ENCODE measurements at places on chromosomes 11 and 22.

DNA sequence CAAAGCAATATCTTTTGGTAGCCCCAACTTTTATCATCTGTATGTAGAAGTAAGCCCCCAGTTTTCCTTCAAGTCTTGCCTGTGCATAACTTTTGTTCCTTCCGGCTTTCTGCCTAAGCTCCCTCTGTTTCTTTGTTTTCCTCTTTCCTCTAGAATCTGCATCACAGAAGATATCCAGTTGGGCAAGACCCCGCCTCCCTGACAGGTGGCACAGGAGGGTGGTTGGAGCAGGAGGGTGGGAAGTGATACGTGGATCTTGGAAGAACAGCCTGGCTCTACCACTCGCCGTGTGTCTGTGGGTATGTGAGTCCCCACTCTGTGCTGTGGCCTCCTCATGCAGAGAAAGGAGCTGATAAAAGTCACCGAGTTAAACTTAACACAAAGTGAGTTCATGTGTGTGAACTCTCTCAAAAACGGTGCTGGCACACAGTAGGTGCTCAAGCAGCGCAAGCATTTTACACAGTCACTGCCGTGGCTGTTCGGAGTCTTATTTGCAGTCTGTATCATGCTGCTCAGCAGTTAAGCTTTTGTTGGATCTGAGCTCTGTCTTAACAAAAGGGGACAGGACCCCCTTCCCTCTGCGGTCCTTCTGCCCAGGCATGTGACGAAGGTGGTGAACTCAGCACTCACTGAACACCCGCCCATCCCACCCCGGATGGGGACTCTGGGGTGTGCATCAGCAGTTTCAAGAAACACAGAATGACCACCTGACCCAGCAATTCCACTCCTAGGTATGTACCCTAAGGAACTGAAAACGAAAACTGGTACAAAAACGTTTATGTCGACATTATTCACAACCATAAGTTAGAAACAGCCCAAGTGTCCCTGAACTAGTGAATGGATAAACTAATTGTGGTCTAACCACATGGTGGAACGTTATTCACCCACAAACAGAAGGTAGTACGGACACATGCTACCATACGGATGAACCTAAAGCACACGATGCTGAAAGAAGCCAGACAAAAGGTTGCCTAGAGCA lies 249.1 kb downstream of the CTTN start:
- DNase-seq: no peak

DNA sequence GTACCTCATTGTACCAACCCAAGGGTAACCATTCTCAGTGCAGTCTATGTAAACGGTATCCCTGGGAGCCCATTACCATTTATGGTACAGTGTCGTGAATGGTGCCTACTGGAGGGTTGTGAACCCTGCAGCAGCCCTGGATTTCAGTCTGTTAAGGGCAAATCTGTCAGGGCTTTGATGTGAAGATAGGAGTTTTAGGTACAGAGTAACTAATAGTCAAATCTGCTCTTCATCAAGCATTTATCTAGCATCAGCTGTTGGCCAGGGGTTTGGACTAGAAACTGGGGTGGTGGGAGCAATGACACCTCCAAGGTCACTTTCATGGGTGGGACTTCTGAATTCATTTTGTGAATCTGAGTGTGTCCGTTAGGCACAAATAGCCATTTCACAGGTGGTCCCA lies 50.6 kb upstream of the RFPL3 start:
- DNase-seq: no peak

GRCh38 chr11:62544581-62545436 lies 1.8 kb downstream of the AHNAK start:
- DNase-seq: no peak

- DNase-seq: no peak
Measured at GRCh38 chr11:62931499-62932278, 10.5 kb upstream of the CHRM1 start.

- DNase-seq: no peak
Measured at GRCh38 chr11:57167125-57167846, 14.5 kb upstream of the LRRC55 start.

GRCh38 chr11:34416766-34417165 lies 22.0 kb upstream of the CAT start:
- no peak for DNase-seq

DNA sequence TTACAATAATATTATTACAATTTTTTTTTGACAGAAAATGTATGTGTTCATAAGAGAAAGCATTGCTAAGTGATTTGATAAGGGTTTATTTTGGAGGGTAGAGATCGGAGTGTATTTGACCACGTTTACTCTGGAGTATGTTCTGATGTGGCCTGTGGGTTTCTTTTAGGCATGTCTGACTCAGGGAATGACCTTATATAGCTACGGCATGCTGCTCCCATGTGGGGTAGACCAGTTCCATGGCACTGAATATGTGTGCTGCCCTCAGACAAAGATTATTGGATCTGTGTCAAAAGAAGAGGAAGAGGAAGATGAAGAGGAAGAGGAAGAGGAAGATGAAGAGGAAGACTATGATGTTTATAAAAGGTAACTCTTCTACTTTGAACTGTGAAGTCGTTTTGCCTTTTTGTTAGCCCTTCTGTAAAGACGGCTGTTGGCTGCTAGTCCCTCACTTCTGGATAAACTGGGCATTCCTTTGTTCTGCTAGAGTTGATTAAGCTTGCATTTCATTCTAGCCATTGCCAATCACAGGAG lies 38.1 kb upstream of the ST14 start:
- DNase-seq: no peak

DNA sequence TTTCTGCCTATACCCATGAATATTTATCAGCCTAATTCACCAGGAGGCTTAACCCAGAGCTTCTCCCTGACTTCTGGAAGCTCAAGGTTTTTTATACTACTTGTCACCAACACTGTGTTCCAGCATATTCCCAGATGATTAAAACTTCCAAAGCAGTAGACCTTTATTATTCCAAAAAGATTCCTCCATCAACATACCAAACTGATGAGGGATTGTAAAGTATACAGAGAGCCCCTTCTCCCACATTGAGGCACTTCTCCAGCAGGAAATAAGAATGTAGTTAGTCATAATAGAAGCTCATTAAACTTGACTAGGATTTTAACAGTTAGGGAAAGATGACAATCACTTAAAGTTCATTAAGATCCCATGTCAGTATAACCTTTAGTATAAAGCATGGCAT lies 51.4 kb upstream of the CEP126 start:
- no peak for DNase-seq

DNA sequence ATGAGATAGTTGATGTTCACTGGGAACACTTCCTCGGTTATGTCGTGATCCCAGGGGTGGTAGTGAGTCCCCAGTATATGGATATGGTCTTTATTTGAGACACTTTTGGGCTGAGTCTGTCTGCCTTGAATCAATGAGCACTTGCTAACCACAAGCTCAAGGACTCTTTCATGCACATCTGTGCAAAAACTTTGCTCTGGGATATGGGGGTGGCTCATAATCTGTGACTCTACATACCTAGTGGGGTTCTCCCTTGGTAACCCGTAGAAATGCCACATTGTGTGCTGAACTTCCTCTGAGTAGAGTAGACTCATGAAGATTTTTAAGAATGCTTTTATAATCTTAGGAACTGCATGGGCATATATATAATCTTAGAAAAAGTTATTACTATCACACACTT lies 69.3 kb downstream of the SWAP70 start:
- DNase-seq: no peak

DNA sequence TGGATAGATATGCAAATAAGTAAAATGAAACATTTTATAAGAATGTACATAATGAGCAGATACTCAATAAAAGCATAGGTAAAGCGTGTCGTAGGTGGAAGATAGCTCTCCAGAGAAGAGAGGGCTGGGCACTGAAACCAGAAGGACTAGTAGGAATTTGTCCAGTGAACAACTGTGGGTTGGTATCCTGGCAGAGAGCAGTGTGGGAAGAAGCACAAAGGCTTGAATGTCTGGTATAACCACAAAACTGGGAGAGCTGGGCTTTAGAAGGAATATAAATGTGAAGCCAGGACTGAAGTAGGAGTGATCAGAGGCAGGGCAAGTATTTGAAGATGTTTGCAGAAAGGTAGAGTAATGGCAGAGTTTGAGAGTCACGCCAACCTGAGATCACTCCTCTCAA lies 33.1 kb upstream of the CARD16 start:
- no peak for DNase-seq

- DNase-seq: no peak
Measured at GRCh38 chr11:34865261-34865660, 50.9 kb downstream of the APIP start.

DNA sequence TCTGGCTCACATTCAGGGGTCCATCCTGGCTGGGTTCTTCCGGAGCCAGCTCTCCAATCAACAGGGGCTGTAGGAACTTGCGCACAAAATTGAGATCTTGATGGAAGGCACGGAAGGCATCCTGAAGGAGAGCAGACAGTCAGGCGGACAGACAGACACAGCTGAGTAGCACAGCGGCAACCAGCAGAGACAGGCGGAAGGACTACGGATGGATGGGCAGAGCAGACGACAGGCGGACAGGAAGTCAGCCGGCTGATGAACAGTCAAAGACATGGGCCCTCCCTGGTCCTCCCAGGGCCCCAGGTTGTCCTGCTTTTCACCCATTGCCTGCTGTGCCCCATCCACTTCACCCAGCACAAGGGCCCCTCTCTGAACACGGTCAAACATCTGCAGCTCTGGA lies 11.3 kb downstream of the FADS3 start:
- no peak for DNase-seq
